ENCODE measurements at places on chromosomes 7 and 10.

DNA sequence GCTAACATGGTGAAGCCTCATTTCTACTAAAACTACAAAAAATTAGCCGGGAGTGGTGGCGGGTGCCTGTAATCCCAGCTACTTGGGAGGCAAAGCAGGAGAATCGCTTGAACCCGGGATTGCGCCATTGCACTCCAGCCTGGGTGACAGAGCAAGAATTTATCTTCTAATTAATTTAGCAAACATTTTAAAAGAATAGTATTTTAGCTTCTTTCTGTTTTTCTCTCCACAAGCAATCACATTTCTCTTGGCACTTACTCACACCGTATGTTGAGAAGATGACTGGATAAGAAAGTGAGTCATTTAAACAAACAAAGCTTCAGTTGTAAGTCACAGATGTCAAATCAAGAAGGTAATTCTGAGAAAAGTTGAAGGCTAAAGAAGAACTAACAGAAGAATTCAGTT lies 264.0 kb downstream of the ARL4A start:
- no peak for DNase-seq

GRCh38 chr7:99822731-99823718 lies 4.8 kb upstream of the CYP3A43 start:
- no peak for DNase-seq

DNA sequence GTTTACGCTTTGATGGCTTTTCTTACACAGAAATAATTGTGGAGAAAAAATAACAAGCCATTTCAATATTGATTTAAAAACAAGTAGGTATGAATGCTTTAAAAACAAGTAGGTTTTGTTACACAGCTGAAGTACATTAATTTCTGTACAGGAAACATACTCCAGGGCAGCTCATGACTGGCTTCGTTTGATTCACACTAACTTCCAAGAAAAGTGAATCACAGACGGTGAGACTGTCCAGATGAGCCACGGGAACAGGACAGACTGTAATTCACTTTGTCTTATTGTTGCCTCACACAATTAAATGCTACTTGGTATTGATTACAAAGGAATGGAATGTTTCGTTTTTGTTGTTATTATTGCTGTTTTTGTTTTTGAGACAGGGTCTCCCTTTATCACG lies 26.6 kb upstream of the SNX10 start:
- DNase-seq, result no peak

GRCh38 chr10:100970076-100970913 lies 991 bp downstream of the SEMA4G start:
- no peak for DNase-seq

DNA sequence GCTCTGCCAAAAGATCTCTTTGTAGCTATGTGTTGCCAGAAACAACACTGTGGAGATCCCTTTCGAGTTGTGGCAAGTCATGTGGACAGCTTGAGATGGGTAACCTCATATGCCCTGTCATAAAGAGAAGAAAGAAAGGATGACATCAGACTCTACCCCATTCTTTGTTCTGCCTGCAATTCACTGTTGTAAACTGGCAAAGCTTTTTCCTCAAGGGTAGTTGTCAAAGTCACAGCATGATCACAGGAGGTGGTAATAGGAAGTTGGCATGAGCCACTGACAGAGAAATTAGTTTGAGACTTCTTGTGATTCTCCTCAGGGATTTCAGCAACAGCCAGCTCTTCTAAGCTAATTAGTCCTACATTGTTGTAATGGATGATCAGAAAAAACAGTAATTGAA lies 19.4 kb upstream of the MINDY3 start:
- DNase-seq, result no peak

GRCh38 chr10:14309593-14309992 lies 21.1 kb downstream of the FRMD4A start:
- DNase-seq, result no peak

GRCh38 chr10:9608602-9609001 lies 1409.1 kb upstream of the CELF2 start:
- DNase-seq, result peak; percentile 12

GRCh38 chr7:137741443-137741842 lies 105.3 kb downstream of the DGKI start:
- DNase-seq, result no peak

- DNase-seq, result no peak
Observed at GRCh38 chr7:140661124-140661523, 11.6 kb upstream of the ADCK2 start.

DNA sequence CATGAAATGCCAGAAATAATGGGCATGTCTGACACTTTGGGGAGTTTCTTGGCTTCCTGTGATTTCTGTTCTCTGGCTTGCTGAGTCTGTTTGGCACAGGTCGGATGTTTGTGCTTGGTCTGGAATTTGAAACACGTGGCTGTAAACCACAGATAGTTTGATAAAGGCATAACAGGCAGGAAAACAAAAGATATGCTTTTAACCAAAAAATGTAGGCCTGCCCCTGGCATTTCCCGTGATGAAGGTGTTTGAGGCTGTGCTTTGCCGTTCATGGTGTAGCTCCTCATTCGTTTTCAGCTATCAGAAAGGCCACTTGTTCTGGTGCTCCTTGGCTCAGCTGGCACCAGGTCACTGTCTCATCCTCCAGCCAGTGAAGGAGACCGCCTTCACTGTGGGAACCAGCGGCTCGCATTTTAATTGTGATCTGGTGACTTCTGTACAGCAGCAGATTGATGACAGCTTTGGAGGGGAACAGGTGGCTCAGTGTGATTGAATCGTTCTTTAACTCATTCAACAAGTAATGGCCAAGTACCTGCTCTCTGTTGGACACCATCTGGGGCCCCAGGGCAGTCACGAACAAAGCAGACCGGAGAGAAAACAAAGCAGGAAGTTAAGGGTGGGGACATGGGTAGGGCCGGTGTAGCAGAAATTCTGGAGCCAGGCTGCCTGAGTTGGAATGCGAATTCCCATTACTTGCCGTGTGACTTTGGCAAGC lies 111.5 kb downstream of the CCNY start:
- no peak for DNase-seq

DNA sequence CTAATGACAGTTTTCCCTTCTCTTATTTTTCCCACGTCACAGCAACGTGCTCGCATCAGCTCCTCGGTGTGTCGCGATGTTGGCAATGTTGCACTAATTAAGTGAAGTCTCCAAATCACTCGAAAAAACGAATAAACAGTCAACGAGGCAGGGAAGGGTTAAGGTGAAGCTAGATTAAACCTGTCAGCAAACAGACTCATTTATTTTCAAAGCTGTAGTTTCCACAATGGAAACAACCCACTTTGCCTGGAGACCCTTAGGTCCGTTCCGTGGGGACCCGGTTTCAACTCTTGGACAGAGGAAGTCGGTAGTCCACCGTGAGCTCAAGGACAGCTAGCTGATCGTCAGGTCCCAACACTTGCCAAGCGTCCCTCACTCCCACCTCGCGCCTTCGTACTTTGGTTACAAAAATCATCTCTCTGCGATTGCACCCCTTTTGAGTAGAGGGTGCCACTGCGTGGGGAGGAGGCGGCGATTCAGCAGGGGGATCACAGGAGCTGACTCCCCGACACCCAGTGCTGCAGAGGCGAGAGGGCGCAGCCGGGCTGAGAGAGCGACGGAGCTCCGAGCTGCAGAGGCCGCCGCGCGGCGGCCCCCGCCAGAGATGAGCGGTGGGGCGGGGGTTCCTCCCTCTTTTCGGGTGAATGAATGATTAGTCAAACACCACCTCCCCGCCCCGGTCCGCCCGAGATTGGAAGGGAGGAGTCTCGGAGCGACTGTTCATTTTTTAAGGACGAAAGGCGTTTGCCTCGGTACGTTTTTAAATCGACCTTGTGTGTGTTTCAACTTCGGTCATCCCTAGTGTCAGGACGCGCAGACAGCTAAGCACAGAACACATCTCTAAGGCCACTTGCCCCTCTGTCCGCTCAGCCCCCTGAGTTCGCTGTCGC lies 1.3 kb upstream of the BMPER start:
- DNase-seq, result peak; percentile 69

DNA sequence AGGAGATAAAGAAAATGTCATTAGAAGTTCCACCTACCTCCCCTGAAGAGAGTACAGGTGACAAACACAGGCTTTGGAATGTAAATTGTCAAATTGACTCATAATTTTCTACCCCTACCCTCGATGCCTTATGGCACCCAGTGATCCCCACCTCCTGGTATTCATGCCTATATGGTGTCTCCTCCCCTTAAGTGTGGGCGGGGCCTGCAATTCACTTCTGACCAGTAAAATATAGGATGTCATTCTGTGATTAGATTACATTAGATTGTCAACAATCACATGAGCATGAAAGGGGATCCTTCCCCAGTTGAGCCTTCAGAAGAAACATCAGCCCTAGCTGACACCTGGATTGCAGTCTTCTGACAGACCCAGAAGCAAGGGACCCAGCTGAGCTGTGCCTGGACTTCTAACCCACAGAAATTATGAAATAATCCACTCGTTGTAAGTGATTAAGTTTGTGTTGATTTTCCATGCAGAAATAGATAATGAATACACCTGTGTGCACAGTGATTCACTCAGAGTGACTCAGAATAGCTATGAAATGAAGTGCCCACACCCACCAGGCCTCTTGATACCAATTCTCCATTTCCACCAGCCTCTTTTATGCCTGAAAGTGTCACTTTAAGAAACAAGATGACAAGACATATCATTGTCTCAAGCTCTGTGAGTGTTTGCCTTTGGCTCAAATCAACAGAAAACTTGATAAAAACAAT lies 8.5 kb upstream of the SLC39A12 start:
- DNase-seq, result no peak

DNA sequence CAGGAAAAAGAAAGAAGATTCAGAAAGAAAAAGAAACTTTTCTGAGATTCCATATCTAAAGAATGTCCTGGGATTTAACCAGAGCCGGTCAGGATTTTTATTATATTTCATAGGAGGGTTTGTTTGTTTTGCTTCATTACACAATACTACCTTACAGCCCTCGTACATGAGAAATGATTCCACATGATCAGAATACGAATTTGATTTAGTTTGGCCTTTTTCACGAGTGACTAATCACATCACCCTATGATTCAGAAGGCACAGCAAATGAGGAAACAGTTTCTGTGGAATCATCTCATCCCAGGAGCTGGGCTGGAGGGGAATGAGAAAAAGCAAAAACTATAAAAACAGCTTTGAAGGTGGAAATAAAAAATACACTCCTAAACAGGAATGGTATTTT lies 54.7 kb upstream of the VWC2 start:
- no peak for DNase-seq

GRCh38 chr7:6291531-6291930 lies 19.1 kb upstream of the CYTH3 start:
- no peak for DNase-seq

DNA sequence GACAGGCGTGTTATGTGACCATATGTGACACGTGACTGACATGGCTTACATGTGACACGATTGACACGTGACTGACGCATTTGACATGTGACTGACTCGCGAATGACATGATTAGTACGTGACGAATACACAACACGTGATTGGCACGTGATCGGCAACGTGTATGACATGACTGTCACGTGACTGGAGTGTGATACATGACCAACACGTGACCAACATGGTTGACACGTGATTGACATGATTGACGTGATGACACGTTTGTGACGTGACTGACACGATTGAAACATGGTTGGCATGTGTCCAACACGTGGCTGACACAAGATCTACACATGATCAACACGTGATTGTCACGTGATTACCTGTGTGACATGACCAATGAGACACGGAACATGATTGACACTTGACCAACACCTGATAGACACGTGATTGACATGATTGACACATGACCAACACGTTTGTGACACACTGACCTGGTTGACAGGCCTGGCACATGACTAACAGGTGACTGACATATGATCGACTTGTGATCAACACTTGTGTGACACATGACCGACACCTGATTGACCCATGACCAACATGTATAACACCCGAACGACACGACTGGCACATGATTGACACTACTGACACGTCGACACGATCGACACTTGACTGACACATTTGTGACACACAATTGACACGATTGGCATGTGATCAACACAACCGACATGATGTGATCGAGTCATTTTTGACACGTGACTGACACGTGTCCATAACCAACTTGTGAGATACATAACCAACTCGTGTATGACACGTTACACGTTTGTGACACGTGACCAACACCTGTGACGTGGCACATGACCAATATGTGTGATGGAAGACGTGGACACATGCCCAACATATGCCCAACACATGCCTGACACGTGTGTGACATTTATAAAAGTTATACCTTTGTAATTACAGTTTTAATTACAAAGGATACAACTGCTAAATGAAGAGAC lies 21.1 kb downstream of the CRPPA start:
- DNase-seq, result no peak

DNA sequence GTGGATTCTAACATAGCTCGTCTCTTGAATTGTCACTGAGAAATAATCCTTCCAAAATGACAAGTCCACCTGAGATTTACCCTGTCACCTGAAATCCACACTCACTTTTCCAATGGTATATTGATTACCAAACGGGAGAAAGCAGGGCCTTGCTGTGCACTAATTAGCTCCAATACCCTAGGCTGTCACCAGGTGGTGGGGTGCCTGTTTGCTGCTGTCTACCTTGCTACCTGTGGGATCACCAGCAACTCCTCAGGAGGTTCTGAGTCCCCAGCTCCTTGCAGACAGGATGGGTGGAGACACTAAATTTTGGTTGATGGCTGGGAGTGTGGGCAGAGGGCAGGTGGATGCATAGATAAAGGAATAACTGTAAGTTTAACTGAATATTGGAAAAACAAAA lies 237.2 kb upstream of the ZNF32 start:
- no peak for DNase-seq

- DNase-seq, result no peak
Observed at GRCh38 chr10:63758080-63758479, 236.9 kb downstream of the REEP3 start.

GRCh38 chr10:132711613-132712121 lies 74.3 kb downstream of the NKX6-2 start:
- no peak for DNase-seq

GRCh38 chr10:6182454-6183098 lies 20.2 kb upstream of the PFKFB3 start:
- no peak for DNase-seq
